ENCODE measurements at places on chromosomes 4 and X. TPM values are rescaled to one million over a fixed set of nuclear protein-coding genes. Genes with fewer than 3 reads are reported as not detected.

The RBMXL3 gene
- total RNA-seq = not detected

DNA sequence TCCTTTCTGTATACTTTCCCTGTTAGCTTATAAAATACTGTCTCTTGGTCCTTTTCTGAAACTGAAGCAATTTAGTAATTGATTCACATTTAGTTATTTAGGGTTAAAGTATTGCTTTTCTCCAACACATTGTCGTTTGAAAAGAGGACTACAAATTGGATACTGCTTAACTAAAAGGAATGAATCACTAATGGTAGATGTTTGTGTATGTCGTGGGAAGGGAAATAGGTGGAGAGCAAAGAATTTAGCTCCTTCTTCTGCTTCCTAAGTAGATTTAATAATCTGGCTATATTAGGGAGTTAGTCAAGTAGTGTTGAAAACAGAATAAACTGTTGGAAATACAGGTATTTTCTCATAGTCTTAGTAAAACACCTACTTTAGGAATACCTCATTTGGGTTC, 27.9 kb downstream of the SLAIN2 start:
- H3K27me3 ChIP-seq = no peaks in the 10 kb centered on the region
- no peak overlapping the region for H3K27ac ChIP-seq
- H3K4me3 ChIP-seq = no peak overlapping the region
- H3K4me1 ChIP-seq = peaks cover 3% of the 10 kb centered on the region
- DNase-seq = no peak

DNA sequence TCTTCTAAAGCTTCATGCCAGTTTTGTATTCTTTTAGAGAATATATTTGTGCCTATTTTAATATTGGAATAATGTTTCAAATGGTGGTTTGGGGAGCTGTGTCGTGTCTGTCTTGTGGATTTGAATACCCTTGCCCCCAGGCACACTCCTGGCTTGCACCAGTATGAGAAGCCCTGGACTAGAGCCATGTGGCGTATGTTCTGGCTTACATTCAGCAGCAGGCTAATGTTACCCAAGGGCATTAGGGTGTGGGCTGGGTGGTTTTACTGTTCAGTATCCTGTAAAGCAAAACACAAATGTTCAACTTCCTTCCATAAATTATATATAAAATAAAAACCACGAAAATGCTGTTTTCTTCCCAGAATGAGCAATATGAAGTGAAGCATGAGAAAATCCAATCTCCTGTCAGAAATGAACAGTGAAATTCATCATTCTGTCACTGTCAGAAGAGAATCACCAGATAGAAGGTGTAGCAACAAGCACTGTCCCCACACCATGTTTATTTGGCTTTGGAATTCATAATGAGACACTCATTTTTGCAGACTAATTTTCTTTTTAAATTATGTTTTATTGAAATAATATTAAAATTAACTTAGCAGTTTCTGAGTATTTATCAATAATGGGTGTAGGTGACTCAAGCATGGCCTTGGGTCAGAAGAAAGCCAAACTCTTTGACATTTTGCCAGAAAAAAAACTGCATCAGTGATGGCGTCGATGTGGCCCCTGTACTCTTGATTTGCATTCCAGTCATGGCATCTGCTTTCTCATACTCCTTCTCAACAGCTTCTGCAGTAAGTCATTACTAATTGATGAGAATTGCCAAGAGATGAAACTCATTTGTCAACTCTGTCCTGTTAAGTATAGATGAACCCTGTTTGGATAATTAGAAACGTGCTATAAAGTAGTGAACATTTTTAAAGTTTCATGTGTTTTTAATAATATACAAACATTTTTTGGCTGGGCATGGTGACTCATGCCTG, 43.8 kb downstream of the WWC2 start:
- H3K4me3 ChIP-seq = no peak overlapping the region
- H3K27me3 ChIP-seq = no peaks in the 10 kb centered on the region
- DNase-seq = peak; percentile 78
- peaks cover 23% of the 10 kb centered on the region for H3K4me1 ChIP-seq

DNA sequence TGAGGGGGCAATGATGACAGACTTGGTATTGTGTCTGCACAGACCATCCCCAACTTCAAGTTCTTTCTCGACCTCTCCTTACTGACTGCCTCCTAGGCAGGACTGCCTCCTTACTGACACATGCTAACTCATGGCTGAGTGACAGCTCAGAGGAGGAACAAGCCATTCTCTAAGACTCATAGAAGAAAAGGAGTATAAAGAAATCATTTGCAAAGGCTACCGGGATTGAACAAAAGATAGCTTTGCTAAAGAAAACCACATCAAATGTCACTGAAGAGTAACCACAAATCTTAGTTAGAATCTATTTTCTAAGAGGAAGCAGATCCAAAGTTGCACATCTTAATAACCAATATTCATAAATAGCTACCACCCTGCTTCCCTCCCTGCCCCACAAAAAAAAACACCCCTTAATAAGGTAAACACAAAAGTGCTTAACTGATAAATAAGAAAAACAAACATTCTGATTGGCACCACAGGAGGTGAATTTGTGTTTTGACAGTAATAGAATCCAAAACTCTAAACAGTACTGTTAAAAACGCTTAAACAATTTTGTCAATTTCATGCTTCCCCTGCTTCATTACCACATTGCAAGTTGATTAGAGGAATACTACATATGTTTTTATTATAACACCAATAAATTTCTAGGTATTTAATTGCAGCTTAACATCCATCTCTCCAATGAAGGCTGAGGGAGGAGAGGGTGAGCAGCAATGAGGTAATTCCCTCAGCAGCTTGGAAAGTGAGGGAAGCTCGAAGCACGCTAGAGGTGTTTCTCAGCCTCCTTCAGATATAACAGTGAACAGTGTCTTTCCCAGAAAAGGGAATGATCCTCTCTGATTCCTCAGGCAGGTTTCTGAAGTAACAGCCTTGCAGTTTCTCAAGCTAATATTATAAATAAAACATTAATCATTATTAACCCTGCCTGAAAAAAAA, 160.0 kb downstream of the HNRNPD start:
- no peak for DNase-seq
- H3K4me3 ChIP-seq = no peak overlapping the region
- no peaks in the 10 kb centered on the region for H3K36me3 ChIP-seq

GRCh38 chr4:142124874-142125273, 488.5 kb downstream of the IL15 start:
- no peaks in the 10 kb centered on the region for H3K4me1 ChIP-seq
- DNase-seq = no peak
- H3K27me3 ChIP-seq = no peaks in the 10 kb centered on the region
- no peak overlapping the region for H3K4me3 ChIP-seq
- H3K27ac ChIP-seq = no peak overlapping the region

GRCh38 chrX:139933904-139934303, 1.1 kb upstream of the ATP11C start:
- 0 out of 2 replicates have a peak, but pooled peaks cover 5% of the 10 kb centered on the region for H3K4me1 ChIP-seq
- H3K27ac ChIP-seq = peak overlapping the region; percentile 93
- no peaks in the 10 kb centered on the region for H3K27me3 ChIP-seq
- peak overlapping the region; percentile 94 for H3K4me3 ChIP-seq
- no peaks in the 10 kb centered on the region for H3K36me3 ChIP-seq

Measured in SJCRH30 (cell line).